ENCODE measurements at places on chromosomes 7 and 10.
A peak's percentile ranks its signal among the peaks of the same experiment; 100 is the strongest.

- no peak for DNase-seq
These were observed 434.8 kb upstream of the FOXK1 start for GRCh38 chr7:4247106-4247876.

- no peak for DNase-seq
These were observed 91.4 kb downstream of the ZFAND4 start for GRCh38 chr10:45581216-45581549.

GRCh38 chr7:6556196-6556595, 4.9 kb upstream of the GRID2IP start:
- no peak for DNase-seq

GRCh38 chr7:116899308-116899707, 36.9 kb downstream of the CAPZA2 start:
- DNase-seq, result peak; percentile 54

DNA sequence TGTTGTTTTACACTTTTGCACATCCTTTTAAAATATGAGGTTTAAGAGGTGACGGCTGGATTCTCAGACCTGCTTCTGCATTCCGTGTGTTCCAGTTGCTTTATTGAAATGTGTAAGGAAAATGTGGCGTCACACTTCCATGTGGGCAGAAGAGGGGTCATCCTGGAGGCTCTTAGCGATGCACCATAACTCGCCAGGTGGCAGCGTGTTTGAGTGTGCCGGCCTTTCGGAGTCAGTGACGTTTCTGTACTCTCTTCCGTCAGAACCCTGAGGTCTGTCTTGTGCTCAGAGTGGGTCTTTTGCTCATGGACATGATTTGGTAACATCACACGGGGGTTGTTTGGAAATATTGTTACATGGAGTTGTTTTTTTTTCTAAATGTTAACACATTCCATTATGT, 9.1 kb downstream of the PPP2R2D start:
- DNase-seq, result no peak

DNA sequence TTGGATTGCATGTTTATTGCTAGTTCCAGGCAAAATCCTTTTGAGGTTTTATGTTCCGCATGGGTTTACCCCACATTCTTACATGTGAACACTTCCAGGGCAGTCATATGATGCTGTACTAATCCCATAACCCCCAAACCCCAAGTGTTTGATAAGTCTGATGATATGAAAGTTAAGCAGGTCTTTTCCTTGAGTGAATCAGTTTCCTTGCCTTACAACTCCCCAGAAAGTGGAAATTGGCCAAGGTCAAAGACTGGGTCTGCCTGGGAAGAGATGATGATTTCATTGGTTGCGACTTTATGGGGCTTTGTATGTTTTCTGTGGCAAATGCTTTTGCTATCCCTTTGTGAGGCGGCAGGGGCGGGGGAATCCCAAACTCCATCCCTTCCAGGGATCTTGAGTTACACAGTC, 24.7 kb downstream of the AFAP1L2 start:
- no peak for DNase-seq

DNA sequence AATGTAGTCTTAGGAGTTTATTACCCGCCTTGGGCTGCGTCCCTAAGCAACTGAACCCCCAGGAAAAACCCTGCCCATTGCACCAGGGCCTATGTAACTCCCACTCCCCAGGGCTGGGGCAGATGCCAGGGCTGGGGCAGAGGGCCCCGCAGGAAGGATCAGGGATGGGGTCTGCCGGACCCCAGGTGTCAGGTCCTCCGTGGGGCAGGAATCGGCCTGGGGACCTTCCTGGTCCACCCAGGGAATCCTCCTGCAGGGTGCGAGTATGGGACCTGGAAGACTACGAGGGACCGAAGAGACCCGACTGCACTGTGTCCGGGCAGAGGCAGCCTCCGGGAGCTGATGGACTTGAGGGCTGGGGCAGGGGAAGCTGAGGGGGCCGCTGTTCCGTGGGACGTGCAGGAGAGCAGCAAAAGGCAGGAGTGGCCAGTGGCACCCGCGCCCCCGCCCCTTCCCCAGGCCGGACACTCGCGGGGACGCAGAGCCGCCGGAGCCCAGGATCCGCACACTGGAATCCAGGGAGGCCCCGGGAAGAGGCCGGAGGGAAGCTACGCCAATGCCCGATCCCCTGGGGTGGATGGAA, 2.5 kb upstream of the ATP5MF start:
- DNase-seq, result no peak

DNA sequence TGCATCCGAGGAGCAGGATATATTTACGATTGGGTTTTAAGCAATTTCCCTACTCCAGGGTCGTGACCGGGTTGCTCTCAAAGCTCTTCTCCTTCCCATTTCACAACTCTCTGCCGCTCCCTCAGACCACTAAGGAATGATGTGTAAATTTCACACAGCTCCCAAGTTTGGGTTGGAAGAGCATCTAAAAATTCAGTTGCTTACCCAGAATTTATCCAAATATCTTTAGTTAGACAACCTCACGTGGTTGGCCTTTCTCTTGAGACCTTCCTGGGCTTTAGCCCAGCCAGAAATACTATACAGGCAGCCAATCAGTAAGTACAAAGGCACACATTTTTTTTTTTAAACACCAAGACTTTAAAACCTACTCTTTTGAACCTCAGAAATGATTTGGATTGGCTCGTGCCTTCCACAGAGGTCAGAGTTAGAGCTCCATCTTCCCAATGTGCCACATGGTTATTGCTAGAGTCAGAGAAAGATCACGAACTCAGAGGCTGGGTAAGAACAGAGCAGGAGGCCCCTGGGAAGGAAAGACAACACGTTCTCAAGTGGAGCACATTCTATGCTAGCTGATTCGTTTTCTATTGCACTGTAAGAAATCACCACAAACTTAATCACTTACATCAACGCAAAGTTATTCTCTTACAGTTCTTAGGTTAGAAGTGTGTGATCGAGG, 335.4 kb upstream of the MGMT start:
- DNase-seq, result no peak

DNA sequence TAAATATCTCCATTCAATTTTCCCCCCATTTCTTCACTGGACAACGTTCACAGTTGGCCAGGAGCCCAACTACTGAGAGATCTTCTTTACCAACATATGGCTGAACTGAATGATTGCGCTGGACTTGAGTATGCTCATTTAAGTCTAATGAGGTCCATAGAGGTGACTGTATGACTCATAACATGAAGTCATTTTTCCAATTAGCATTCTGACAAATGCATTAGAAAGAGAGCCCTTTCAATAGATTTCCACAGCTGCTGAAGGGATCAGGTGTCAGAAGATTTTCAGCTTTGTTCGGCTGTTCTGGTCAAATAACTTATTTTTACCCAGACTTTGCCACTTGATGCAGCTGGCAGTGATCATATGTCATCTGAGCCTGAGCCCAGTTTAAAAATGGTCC, 438.0 kb downstream of the ETV1 start:
- no peak for DNase-seq

- DNase-seq, result no peak
These were observed 1204.1 kb upstream of the AUTS2 start for GRCh38 chr7:68394131-68394530.

- DNase-seq, result no peak
These were observed 81.8 kb upstream of the GPR26 start for GRCh38 chr10:123584419-123584775.

DNA sequence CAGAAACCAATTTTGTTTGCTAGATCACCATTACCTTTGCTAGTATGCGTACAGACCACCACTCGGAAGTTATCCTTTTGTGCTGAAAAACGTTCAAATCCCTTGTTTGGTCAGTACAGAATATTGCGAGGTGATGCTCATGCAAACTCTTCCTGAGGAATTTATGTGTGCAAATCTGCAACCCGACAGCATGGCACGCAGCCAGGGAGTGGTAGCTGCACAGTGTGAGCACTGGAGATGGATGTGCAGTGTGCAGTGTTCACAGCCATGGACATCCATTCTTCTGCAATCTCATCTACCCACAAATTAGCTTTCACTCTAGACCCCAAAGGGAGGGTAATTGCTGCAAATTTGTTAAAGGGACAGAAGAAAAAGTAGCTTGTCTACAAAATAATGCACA, 72.2 kb downstream of the CACUL1 start:
- no peak for DNase-seq

DNA sequence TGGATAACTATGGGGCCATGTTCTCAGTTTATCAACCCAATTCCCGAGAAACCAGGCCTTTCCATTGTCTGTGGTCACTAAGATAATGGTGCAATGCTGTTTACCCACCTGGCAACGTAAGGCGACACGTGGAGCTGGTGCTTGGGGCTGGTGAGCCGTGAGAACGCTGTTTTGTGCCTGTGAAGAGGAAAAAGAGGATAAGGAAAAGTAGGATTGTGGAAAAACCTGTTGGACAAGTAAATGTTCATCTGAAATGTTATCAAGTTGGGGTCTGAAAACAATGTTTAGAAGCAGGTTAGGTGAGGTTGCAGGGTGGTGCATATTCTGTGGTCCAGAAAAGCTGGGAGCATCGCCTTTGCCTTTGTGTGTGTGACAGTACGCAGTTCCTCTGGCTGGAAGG, 88.5 kb downstream of the PPP1R17 start:
- DNase-seq, result no peak

- peak; percentile 13 for DNase-seq
These were observed at the start of gene MAT1A for GRCh38 chr10:80289451-80290287. MAT1A (minus strand) TSS chr10:80289658; CDS start chr10:80289423, 235 bp downstream.

DNA sequence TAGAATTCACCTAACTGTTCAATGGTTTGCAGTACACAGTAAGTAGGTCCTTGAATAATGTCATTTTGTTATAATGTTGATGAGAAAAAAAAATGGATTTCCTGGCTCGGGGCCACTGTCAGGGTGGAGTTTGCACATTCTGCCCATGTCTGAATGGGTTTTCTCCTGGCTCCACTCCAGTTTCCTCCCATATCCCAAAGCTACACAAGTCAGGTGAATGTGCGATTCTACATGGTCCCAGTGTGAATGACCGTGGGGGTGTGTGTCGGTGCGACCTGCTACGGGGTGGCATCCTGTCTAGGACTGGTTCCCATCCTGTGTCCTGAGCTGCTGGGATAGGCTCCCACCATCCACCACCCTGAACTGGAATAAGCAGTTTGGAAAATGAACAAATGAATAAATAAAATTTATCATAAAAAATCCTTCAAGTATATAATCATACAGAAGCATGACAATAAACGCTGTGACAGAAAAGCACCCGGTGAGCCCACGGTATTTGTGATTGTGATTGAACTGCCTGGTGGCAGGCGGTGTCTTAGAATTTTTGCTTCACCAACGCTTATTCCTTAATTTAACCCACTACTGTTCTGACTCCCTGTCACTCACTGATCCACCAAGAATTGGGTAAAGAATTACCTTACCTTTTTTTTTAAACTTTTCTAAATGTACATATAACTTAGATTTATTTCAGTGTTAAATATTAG, 114.1 kb downstream of the ICA1 start:
- DNase-seq, result no peak

DNA sequence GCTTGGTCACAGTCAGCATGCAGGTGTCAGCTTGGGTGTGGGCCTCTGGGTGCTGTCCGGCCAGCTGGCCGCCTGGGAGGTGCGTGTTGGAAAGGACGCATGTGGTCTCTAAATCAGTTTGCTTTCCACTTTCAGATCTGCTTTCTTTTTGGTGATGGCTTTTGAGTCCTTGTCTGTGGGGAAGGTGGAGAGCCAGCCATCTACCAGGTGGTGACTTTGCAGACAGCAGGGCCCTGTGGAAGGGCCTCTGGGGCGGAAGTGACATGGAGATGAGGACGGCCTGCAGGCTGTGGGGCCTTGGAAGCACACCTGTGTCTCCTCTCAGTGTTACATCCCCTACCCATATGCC, 59.4 kb downstream of the WDR37 start:
- no peak for DNase-seq

- DNase-seq, result no peak
These were observed 186.3 kb downstream of the IPMK start for GRCh38 chr10:58081353-58081752.

DNA sequence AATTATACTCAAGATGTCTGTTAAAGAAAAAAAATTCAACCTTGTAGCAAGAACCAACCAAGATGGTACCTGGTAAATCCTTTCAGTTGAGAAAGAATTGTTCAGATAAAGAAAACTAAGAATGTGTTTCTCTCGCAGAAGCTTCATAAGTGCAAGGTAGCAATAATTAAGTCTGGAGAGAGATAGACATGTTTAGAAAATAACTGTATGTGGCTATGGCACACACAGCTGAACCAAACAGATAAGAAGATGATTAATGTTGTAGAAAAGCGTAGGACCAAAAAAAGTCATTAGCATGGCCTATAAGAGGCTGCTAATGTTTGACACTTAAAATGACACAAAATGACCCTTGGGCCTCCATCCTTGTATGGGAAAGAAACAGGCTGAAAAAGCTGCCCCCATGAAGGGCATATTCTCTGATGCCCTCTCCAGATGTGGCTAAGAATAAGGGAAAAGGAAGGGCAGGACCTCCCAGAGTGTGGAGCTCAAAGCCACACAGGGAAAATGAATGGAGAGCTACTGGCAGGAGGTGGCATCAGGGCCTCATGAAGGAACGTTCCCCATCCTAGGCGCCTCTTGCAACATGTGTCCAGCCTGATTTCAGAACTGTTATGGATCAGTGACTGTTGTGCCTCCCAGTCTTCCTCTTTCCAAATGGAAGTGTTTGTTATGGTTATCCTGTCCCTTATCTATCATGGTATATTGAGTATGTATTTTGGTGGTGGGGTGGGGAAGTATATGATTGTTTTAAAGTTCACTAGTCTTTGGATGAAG, 30.7 kb downstream of the TLL2 start:
- no peak for DNase-seq

DNA sequence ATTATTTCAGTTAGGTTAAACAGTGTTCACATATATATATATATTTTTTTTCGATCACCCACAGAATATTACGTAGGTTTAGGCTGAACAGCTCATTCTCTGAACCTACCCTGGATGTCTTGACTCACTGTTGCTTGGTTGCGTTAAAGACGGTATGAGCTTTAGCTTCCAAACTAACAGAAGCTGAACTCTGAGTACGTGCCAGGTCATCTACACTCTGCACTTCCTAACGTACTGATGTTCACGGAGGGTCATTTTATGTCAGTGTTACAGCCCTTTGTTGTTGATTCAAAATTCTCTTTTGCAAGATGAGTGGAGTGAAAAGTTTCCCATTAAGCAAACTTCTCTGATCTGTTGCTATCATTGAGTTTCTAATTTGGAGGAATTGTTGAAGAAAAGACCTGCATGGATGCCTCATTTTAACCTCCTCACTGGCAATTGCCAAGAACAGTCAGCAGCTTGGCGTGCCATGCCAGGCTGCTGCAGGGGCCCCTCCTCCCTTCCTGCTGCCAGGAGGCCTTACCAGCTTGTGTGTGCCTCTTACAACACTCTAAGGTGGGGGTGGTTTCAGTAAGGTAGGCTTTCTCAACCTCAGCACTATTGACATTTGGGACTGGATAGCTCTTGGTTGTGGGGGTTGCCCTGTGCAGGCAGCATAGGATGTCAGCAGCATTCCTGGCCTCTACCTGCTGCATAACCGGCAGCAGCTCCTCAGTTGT, 44.3 kb downstream of the INSYN2A start:
- DNase-seq, result no peak

DNA sequence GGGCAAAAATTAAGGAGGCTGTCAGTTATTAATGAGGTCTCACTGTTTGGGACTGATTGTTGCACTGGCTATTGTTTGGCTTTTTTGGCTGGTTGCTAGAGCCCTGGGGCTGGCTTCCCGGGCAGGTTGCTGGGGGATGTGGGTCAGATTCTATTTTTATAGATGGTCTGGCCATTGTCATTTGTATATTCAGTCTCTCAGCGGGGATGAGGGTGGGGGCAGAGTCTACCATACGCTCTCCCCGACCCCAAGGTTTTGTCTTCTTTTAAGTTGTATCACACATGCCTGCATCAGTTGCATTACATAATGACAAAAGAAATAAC, 84.3 kb upstream of the GRB10 start:
- no peak for DNase-seq

- DNase-seq, result no peak
These were observed 145.9 kb downstream of the NRCAM start for GRCh38 chr7:108310351-108310750.

GRCh38 chr7:98681511-98681910, 64.4 kb downstream of the NPTX2 start:
- no peak for DNase-seq
